Left ventricle myocardium inferior (tissue), 1 donor: ENCODE measurements at places on chromosomes 11 and 22.

- H3K27ac ChIP-seq, result no peak overlapping the region
- peaks cover 21% of the 10 kb centered on the region for H3K27me3 ChIP-seq
- H3K4me1 ChIP-seq, result peaks cover 8% of the 10 kb centered on the region
- peak overlapping the region; percentile 47 for H3K4me3 ChIP-seq
- no peaks in the 10 kb centered on the region for H3K36me3 ChIP-seq
- no peak for DNase-seq
Observed at GRCh38 chr11:77147668-77148321, 19.7 kb downstream of the MYO7A start.

GRCh38 chr22:21834869-21835268 is 32.6 kb downstream of the MAPK1 start:
- H3K36me3 ChIP-seq, result no peaks in the 10 kb centered on the region
- H3K4me3 ChIP-seq, result no peak overlapping the region
- peak overlapping the region; percentile 89 for H3K27ac ChIP-seq
- DNase-seq, result no peak
- H3K27me3 ChIP-seq, result no peaks in the 10 kb centered on the region
- peaks cover 93% of the 10 kb centered on the region for H3K4me1 ChIP-seq

DNA sequence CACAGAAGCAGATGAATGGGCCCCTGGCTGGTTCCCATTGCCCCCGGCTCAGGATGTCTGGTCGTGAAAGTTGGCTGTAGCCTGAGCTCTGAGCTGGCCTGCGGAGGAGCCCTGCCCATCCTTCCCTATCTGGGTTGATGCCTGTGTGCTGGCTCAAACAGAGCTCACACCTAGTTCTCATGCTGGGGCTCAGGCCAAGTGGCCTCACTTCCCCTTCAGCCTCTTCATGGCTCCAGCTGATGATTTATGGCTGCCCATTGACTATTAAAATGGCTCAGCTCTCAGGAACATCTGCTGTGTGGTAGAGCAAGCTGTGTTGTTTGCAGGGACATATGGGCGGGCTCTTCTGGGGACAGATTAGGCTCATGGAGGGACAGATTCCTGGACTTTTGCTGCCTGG is 64.7 kb downstream of the ADAMTS15 start:
- H3K4me1 ChIP-seq, result peaks cover 55% of the 10 kb centered on the region
- no peak overlapping the region for H3K4me3 ChIP-seq
- no peaks in the 10 kb centered on the region for H3K27me3 ChIP-seq
- peak overlapping the region; percentile 77 for H3K27ac ChIP-seq
- no peaks in the 10 kb centered on the region for H3K36me3 ChIP-seq

DNA sequence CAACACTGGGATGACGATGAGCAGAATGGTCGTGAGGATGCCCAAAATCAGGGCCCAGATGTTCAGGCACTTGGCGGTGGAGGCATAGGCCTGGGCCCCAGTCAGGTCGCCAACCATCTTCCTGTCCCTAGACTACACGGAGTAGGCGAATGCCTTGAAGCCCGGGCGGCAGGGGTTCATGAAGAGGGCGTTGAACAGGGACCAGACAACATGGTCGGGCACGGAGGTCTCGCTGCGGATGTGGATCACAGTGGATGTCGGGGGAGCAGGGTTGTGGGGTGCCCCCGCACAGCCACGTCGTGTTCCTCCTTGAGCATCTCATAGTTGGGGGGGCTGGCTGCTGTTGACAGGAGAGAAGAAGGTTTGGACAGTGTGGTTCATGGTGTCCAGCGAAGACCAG is 9.5 kb downstream of the MYEOV start:
- H3K36me3 ChIP-seq, result no peaks in the 10 kb centered on the region

- peaks cover 7% of the 10 kb centered on the region for H3K4me1 ChIP-seq
- no peaks in the 10 kb centered on the region for H3K36me3 ChIP-seq
- H3K27ac ChIP-seq, result no peak overlapping the region
- H3K27me3 ChIP-seq, result peaks cover 53% of the 10 kb centered on the region
- no peak overlapping the region for H3K4me3 ChIP-seq
Observed at GRCh38 chr11:132941024-132941646, 591.2 kb downstream of the OPCML start.

DNA sequence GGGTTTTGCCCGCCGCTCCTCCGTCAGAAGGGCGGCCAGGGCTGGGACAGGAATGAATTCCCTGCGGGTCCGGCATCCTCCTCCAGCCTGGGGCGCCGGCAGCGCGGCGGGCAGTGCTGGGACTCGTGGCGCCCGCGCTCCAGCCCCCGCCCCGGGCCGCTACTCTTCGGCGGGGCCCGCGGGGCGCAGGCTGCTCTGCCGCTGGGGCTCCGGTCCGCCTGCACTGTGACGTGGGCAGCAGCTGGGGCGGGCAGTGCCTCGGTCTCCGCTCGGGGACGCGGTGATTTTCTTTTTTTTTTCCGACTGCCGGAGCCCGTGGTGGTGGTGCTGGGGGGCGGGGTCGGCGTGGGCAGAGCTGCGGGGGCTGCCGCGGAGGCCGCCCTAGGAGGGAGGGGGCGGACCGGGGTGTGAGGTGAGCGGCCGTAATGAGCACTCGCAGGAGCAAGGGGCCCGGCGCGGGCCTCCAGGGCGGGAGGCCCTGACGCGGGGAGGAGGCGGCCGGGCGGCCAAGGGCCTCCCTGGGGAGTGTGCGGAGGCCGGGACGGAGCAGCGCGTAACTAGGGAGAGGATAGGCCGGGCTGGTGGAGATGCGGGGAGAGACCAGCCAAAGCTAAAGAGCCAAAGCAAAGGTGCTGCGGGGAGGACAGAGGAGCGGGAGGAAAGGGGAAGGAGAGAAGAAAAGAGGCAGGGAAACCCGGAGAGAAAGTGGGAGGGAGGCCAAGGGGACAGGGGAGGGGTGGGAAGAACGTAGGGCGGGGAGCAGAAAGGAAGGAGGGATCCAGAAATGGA is 73.3 kb upstream of the ZBED5 start:
- H3K4me3 ChIP-seq, result peak overlapping the region; percentile 78
- peak; percentile 74 for DNase-seq
- H3K27me3 ChIP-seq, result no peaks in the 10 kb centered on the region
- H3K36me3 ChIP-seq, result no peaks in the 10 kb centered on the region
- H3K27ac ChIP-seq, result peak overlapping the region; percentile 89

DNA sequence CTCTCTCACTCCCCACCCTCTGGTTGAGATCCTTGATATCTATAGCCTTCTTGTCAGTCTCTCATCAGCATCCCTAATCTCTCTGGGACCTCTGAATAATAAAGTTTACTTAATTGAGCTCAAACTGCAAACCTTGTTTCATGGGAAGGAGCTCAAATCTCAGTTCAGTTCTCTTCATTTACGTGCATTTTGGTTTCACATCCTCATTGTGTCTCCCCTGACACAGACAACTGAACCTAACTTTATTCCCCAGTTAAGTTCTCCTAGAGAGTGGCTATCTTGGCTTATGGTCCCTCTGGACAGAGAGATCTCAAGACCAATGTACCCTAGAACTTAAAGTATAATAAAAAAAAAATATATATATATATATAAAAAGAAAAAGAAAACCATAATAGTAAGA is 47.3 kb downstream of the NXPE2 start:
- DNase-seq, result no peak
- no peaks in the 10 kb centered on the region for H3K36me3 ChIP-seq
- no peak overlapping the region for H3K27ac ChIP-seq

DNA sequence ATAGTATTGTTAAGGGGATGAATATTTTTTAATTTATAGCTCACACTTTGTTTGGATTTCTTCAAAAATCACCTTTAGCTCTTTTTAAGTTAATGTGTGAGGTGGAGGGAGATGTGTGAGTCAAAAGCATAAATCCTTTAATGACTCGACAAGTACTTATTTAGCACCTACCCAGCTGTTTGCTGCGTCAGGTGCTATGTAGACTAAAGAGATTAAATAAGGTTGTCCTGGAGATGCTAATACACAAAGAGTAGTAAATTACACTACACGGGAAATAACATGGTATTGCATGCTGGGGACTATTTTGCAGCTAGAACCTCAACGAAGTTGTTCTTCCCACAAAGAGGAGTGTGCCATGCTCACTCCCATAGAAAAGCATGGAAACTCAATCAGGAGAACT is 583.3 kb upstream of the TENM4 start:
- H3K4me1 ChIP-seq, result no peaks in the 10 kb centered on the region
- H3K27ac ChIP-seq, result no peak overlapping the region
- H3K27me3 ChIP-seq, result no peaks in the 10 kb centered on the region
- DNase-seq, result no peak
